Activated CD8-positive, alpha-beta memory T cell treated with anti-CD3 and anti-CD28 coated beads, Interleukin-2, amount 10 ng/mL, durations not matched to agents 7 days and 5 days (primary cell): ENCODE measurements at places on chromosomes 5 and 9. TPM values are rescaled to one million over a fixed set of nuclear protein-coding genes. Genes with fewer than 3 reads are reported as not detected.

Gene HMCN2
- total RNA-seq, result not detected

Gene WDR31
- total RNA-seq, result 1.1 TPM

- H3K4me3 ChIP-seq, result no peak overlapping the region
- no peak for DNase-seq
- H3K36me3 ChIP-seq, result peaks cover 72% of the 10 kb centered on the region
- H3K27ac ChIP-seq, result no peak overlapping the region
- no peaks in the 10 kb centered on the region for H3K4me1 ChIP-seq
Measured at GRCh38 chr9:2771661-2772060, 54.4 kb downstream of the KCNV2 start.

DNA sequence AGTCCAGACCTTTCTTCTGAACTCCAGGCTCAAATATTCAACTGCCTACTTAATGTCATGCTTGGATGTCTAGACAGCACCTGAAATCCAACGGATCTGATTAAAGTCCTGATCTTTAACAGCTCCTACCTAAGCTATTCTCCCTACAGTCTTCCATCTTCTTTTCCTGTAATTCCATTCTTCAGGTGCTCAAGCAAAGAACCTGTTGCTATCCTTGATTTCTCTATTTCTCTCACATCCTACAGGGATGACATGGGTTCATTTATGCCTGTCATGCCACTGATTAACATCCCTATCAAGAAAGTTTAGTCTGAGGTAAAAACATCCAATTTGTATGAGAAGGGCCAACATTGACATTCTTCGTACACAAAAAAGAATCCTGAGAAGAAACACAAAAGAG, 163.2 kb downstream of the TMC1 start:
- peaks cover 21% of the 10 kb centered on the region for H3K27me3 ChIP-seq
- H3K4me3 ChIP-seq, result no peak overlapping the region
- no peak for DNase-seq
- no peaks in the 10 kb centered on the region for H3K4me1 ChIP-seq
- H3K27ac ChIP-seq, result no peak overlapping the region

GRCh38 chr5:126963822-126964375, 66.5 kb downstream of the MARCHF3 start:
- no peak for DNase-seq
- no peak overlapping the region for H3K4me3 ChIP-seq
- H3K36me3 ChIP-seq, result no peaks in the 10 kb centered on the region
- no peak overlapping the region for H3K27ac ChIP-seq
- no peaks in the 10 kb centered on the region for H3K4me1 ChIP-seq
- peaks cover 4% of the 10 kb centered on the region for H3K27me3 ChIP-seq

DNA sequence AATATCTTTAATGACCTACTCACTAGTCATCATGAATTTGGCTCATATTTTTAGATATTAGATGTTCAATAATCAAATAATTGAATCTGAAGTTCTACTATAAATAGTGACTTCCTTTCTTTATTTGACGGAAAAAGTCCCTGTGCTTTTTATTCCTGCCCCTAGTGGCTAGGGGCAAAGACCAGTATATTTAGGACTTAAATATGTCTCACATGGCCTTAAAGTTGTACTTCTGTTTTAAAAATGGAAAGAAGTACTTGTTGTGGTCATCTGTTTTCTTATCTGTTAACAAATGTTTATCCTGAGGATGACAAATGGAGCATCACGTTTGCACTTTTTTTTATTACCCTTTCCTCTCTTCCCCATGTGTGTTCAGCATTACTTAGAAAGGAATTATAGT, 89.2 kb upstream of the GRHPR start:
- H3K4me3 ChIP-seq, result no peak overlapping the region
- no peak for DNase-seq
- no peak overlapping the region for H3K27ac ChIP-seq
